Mucosa of descending colon (tissue), 3 donors: ENCODE measurements at places on chromosomes 4 and X.

GRCh38 chrX:47579537-47579936 lies 2.7 kb upstream of the TIMP1 start:
- no peak for DNase-seq

- no peak for DNase-seq
Measured at GRCh38 chr4:22942920-22943559, 250.3 kb downstream of the GBA3 start.

GRCh38 chr4:90030202-90030601 lies 97.0 kb upstream of the CCSER1 start:
- DNase-seq: no peak

- no peak for DNase-seq
Measured at GRCh38 chr4:131344761-131345160, 1804.3 kb upstream of the PCDH10 start.

GRCh38 chr4:70874268-70875156 lies 27.7 kb upstream of the MOB1B start:
- no peak for DNase-seq

GRCh38 chrX:43656005-43656494 lies at the start of gene MAOA:
Gene MAOA (plus strand): TSS chrX:43656299. CDS start chrX:43656342, 43 bp downstream.
- DNase-seq: peak; percentile 90

- DNase-seq: no peak
Measured at GRCh38 chr4:186486172-186486571, 69.2 kb downstream of the MTNR1A start.

GRCh38 chr4:7487502-7487901 lies 52.8 kb upstream of the PSAPL1 start:
- DNase-seq: no peak

- no peak for DNase-seq
Measured at GRCh38 chr4:102687373-102687981, 73.3 kb downstream of the MANBA start.

GRCh38 chr4:89204624-89205023 lies 93.3 kb downstream of the TIGD2 start:
- DNase-seq: no peak

GRCh38 chr4:140158365-140159030 lies 4.5 kb upstream of the MAML3 start:
- peak; percentile 43 for DNase-seq

GRCh38 chr4:44842531-44842930 lies 116.2 kb upstream of the GNPDA2 start:
- no peak for DNase-seq

GRCh38 chr4:159483110-159483781 lies 380.4 kb downstream of the RAPGEF2 start:
- no peak for DNase-seq

- DNase-seq: no peak
Measured at GRCh38 chr4:31947101-31947500, 1226.9 kb downstream of the PCDH7 start.

GRCh38 chr4:172740434-172740833 lies 428.2 kb upstream of the GALNT7 start:
- DNase-seq: no peak

- DNase-seq: no peak
Measured at GRCh38 chrX:115357326-115358120, 68.0 kb downstream of the LUZP4 start.

DNA sequence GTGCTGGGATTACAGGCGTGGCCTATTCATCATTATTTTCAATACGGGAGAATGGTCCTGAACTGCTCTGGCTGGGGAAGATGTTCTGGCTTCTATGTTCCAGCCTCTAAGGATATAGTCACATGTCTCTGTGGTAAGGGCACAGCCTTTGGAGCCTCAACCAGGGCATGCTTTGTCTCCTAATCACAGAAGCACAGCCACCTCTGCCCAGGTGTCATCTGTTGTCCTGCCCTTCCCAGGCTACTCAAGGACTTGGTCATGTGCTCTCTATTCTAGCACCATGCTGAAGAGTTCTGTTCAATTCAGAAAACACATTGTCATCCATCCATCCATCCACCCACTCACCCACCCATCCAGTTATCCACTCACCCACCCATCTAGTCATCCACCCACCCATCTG lies 29.5 kb downstream of the ASMTL start:
- DNase-seq: no peak

DNA sequence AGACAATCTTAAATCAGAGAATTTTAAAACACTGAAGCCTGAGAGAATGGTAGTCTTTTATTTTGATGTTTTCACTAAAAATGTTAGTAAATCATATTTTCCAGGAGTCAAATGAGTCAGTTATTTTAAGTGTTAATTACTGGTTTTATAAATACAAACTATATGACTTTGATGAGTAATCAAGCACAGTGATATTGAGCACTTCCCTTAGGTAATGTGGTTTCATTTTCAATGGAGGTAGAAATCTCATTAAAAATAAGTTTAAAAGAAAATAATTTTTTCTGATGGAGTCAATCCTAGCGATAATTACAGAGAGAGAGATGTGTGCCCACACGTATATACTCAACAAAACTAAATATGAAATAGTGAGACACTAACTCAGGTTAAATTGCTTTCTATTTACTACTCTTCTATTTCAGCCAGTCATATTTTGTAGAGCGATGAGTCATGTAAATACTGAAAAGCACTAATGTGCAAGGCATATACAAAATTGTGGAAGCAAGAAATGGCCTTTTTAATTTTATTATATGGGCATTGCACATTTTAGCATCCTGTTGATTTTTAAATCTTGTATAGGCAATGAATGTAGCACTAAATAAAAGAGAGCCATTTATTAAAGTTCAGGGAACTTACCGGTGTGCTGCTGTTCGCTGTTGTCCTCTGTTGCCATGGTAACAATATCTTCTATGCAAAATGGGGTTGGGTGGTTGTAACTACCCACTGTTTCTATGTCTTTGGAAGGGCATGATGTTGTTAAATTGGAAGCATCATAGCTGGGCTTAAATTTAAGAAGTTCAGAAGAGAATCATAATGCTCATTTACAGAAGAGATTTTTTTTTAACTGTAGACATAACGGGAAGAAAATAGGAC lies 513.7 kb downstream of the TLL1 start:
- DNase-seq: no peak

DNA sequence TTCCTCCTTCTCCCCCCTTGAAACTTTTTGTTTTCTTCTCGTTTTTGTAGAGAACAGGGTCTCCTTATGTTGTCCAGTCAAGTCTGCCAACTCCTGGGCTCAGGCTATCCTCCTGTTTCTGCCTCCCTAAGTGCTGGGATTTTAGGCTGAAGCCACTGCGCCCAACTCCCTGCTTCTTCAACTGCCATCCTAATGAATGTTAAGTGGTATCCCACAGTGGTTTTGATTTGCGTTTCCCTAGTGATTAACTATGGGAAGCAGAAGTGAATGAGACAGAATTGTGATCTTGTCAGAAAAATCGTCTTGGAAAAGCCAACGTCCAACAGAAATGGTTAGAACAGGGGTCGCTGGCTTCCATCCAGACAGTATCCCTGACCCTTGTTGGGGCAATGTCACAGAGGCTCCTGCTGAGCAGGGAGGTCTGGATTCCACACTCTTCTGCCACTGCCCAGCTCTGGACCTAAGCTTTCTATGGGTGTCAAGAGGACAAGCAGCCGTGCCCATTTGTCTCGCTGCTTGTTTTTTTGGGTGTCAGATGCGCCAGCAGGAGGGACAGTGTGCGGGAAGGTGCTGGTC lies 869 bp upstream of the ADD1 start:
- DNase-seq: peak; percentile 33

DNA sequence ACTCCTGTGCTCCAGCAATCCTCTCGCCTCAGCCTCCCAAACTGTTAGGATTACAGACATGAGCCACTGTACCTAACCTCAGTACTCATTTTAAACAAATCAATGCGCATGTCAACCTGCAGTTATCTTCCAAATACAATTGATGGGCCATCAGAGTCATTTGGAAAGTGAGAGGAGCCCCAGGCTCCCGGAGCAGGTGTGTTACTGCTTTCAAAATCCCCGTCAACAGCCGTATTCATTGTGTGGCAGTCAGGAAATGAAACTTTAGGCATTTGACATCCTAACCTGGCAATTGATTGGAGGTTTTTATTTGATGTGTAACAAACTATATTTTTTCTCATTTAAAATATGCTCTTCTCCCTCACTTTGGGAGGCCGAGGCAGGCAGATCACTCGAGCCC lies 623.6 kb upstream of the TENM3 start:
- DNase-seq: no peak
